HS-27A (cell line): ENCODE measurements at places on chromosomes 1 and 21.
A peak's percentile ranks its signal among the peaks of the same experiment; 100 is the strongest.

DNA sequence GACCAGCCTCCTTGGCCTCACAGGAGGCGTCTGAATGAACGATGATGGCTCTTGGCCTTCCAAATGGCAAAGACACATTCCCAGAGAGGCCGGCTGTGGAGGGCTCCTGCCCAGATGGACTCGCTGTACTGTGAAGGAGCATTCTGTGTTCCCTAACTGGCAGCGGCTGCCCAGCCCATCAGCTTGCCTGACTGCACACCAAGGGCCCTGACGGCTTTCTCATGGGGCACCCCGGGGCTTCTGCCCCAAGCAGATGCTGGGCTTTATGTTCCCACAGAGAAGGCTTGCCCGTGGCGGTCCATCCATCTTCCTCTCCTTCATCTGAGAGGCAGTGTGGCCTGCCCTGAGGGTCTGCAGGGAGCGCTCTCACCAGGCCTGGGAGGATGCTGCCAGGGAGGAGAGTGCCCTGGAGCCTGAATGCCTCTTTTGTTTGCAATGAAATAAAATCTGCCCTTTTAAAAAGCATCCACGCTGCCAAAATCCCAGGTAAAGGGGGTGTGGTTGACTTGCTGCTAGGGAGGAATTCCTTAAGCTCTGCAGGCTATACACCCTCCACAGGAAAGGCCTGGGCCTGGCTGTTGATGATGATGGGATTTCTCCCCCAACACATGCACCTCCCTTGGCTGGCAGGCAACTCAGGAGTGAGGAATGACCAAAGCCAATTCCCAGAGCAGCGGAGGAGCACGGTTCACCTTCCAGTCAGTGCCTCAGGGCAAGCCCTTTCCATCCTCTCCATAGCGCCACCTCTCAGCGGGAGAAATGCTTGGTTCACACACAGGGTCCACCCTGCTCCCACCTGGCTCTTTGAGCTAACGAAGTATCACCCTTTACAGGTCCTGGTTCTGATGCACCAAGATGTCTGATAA, 84.6 kb upstream of the SSX2IP start:
- no peak for DNase-seq

DNA sequence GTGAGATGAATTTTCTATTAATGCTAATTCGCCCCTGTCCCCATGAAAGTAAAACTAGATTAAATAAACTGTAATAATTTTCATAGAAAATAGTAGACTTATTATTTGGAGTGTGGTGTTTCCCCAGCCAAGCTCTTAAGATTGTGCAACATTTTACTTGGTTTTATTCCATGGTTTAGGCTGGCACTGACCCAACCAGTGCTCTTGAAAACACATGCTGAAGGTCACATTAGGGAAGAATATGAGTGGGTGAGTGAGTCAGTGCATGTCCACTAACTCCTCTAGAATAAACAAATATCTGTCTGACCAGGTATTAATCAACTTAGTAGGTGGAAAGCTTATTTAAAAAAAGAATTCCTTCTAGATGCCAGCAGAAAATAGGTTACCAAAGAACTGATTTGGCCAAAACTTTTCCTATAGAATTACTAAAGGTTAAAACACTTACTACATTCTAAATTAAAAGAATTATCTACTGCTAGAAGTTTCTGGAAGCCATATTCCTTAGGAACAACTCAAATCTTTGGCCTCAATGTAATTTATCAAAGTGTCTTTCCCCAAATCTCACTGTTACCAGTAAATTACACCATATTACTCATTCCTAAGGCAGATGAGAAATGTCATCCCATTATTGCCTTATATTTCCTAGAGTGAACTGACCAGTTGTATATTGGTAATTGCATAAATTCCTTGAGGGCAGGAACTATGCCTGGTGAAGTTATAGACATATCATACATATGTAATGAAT, 89.7 kb upstream of the RGS1 start:
- peak; percentile 68 for DNase-seq

GRCh38 chr21:40847951-40848350, 993 bp upstream of the DSCAM start:
- no peak for DNase-seq

- no peak for DNase-seq
Observed at GRCh38 chr1:31127266-31127665, 61.7 kb upstream of the PUM1 start.

- no peak for DNase-seq
Observed at GRCh38 chr1:95642035-95642434, 408.0 kb downstream of the RWDD3 start.

DNA sequence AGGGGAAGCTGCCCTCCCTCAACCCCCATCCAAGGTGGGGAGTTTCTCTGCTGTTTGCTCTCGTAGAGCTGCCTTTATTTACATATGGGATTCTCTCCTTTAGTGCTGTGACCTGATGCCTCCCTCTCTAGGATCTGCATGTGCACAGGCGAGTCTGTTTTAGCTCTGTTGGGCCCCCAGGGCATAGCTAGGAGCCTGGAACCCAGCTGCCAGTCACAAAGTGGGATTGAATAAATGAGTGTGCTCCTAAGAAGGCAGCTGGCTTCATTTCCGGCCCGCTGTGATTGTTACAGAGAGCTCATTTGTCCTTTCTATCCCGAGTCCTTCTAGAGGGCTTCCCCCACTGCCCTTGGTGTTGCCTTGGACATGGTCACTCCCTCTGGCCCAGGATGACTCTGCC, 176.6 kb downstream of the GRIK3 start:
- DNase-seq, result no peak

DNA sequence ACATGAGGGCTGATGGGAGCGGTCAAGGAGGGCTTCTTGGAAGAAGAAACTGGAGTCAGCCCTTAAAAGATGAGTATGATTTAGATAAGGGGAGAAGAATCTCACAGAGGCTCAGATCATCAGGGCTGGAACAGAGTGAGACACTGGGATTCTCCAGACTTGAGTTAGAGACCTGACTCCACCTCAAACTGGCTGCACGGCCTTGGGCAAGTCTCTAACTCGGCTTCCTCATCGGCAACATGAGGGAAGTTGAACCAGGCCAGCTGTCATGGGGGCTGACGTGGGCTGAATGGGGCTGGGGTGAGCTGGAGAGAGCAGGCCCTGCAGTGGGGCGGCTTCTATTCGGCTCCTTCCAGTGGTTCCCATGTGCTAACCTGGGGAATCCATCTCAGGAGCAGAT, 2.5 kb downstream of the C1QC start:
- DNase-seq, result no peak

GRCh38 chr1:216910081-216910840, 187.0 kb upstream of the ESRRG start:
- DNase-seq, result no peak

GRCh38 chr1:18736958-18737357, 106.3 kb downstream of the PAX7 start:
- DNase-seq, result no peak

DNA sequence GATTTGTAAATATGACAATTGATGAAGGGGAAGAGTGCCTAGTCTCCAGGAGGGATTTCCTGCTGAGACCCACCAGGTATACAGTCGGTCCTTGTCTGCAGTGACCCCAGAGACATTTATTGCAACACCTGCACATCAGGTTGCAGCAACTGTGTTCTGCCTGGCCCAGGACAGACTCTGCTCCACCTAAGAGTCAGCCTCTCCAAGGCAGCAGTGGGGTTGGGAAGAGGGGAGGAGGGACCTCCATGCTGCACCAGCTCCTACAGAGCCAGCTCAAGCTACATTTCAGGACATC, 120.4 kb upstream of the IRF2BP2 start:
- DNase-seq, result no peak

GRCh38 chr1:32741413-32742198, 39.0 kb upstream of the SYNC start:
- DNase-seq, result no peak

DNA sequence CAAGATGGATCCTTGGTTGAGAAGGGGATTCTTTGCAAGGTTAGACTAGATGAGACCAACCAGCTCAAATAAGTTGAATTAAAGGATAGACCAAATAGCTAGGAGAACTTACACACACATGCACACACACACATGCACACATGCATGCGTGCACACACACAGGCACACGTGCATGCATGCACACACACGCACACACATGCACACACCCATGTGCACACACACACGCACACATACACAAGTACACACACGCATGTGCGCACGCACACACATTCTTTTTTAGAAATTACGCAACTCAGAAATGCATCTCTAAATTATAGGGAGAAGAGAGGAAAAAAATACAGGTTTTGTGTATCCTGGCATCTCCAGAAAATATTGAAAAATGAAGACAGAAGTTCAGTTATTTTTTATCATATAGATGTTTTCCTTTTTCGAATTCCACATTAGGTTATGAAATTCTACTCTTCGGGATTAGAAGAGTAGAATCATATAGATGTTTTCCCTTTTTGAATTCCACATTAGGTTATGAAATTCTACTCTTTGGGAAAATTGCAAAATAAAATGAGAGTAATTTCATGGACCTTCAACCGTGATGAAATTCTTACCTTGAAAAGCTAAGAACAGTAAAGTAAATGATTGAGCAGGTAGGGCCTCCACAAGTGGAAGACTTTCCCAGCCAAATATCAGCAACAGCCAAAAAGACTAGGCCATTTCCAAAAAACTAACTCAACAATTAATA, 243.2 kb upstream of the USP25 start:
- DNase-seq, result no peak

DNA sequence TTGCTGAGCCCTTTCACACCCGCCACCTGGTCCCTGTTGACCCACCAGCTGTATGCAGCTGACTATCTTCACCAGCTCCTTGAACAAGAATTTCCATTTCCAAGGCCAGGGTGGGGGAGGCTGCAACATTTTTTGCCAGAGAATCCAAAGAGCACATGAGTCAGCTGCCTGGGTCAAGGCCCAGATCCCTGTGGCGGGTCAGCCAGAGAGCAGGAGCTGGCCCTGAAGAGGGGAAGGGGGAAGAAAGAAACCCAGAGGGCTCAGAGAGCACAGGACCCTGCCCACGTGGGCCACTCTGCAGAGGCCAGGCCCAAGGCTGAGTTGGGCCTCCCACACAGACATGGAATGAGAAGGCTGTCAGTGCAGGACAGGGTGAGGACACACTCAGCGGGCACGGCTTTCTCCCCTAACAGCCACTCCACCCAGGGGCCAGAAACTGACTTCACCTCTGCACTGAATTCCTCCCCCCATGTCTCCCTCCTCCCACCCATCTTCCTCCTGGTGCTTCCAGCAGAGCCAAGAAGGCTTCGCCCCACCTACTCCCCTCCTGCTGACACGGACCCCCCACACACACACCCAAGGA, 28.9 kb downstream of the S100A6 start:
- peak; percentile 52 for DNase-seq

GRCh38 chr1:224454402-224455055, 19.9 kb upstream of the WDR26 start:
- DNase-seq, result no peak

DNA sequence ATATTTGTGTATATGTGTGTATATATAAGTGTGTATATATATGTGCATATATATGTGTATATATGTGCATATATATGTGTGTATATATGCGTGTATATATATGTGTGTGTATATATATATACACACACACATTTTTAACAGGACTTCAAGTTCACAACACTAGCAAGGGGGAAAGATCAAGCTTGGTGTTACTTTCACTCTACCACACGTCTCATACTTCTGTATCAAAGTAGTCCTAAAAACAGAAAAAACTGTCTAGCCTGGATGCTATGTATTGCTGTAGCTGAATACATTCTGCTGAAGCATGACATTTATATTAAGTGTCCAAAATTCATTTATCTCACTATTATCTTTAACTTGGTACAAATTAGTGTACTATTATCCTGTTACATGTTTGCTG, 17.9 kb upstream of the ATP6V1G3 start:
- no peak for DNase-seq

- DNase-seq, result no peak
Observed at GRCh38 chr1:100219883-100220282, 29.8 kb downstream of the DBT start.

DNA sequence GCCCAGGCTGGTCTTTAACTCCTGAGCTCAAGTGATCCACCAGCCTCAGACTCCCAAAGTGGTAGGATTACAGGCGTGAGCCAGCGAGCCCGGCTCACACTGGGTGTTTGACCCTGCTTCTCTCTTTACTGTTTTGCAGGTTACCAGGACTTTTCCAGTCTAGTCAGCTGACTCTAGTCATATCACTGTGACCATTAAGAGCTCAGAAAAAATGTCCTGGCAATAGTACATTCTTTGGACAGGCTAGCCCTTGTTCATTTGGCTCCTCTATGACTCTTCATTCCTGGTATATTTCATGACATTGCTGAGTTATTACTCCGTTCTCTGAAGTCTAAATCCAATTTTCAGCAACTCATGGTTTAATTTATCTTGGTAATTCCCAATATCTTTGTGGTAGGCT, 8.0 kb upstream of the CA6 start:
- no peak for DNase-seq

- no peak for DNase-seq
Observed at GRCh38 chr1:55445416-55445815, 230.3 kb upstream of the USP24 start.

DNA sequence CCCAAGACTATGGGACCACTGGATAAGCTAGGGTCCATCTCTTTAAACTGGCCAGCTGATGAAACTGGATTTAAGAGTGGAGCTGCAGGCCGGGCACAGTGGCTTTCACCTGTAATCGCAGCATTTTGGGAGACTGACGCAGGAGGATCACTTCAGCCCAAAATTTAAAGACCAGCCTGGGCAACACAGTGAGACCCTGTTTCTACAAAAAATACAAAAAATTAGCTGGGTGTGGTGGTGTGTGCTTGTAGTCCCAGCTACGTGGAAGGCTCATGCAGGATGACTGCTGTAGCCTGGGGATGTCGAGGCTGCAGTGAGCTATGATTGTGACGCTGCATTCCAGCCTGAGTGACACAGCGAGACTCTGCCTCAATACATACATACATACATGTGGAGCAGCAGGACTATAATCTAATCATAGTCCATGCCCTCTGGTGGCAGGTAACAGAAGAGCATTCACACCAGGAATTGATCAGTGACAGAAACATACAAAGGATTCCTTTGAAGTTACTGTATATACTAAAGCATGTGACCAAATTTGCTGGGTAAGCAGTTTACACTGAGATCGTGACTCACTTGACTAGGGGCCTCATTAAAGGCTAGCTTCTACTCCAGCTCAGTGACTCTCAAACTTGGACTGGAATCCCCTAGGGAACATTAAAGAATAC, 101.5 kb upstream of the SLFNL1 start:
- peak; percentile 82 for DNase-seq

- no peak for DNase-seq
Observed at GRCh38 chr1:233366575-233366974, 39.1 kb downstream of the MAP3K21 start.

DNA sequence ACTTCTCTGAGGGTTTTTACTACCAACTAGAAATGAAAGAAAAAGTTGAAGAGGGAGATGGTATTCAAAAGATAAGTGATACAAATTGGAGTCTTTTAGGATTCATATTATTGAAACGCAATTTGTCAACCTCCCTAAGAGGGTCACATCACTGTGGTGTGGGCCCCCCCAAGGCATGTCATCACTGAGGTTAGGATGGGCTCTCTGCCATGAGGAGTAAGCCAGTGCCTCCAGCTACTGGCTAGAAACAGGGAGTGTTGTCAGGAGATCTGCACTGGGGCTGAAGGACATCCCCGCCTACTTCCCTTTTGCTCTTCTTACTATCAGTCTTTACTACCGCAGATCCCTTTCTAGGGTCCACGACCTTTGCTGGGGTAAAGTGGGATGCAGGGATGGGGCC, 25.9 kb downstream of the ITSN1 start:
- no peak for DNase-seq

GRCh38 chr1:215345208-215345607, 221.9 kb upstream of the KCTD3 start:
- DNase-seq, result no peak

GRCh38 chr1:86273066-86273465, 116.5 kb upstream of the COL24A1 start:
- no peak for DNase-seq
